ENCODE measurements at places on chromosomes 7 and 10. TPM values are rescaled to one million over a fixed set of nuclear protein-coding genes. Genes with fewer than 3 reads are reported as not detected.

Gene GDF10
- not detected for total RNA-seq

- no peak for DNase-seq
Observed at GRCh38 chr10:79056736-79057391, 11.9 kb upstream of the ZMIZ1 start.

DNA sequence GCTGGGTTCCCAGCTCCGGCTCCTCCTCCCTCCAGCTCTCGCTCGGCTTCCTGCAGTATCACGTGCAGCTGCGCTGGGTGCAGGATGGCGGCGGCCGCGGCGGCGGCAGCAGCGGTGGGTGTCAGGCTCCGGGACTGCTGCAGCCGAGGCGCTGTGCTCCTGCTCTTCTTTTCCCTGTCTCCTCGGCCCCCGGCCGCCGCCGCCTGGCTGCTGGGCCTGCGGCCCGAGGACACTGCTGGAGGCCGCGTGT lies at the start of gene CNNM1:
CNNM1 (plus strand) TSS at position 53 of the 250 bp plus-strand sequence; CDS start at position 85, 32 bp downstream.
- DNase-seq = no peak

Gene DNAJB6
- total RNA-seq = 104 TPM

DNA sequence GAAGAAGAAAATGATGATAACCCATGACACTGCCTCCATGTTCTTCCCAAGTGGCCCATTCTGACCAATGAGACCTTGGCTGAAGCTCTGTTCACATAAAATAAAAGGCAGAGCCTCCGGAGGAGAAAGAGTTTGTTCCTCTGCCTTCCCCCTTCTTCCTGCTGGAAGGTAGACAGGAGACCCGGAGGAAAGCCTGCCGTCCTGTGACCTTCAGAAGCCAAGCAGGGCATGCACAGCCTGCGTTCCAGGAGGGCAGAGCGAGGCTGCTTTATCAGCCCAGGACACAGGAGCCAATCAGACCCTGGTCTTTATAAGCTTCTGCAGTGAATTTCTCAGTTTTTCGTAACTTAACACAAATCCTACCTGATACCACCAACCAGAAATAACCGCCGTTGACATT lies 8.6 kb upstream of the GRID1 start:
- DNase-seq = no peak

Gene BTBD16
- not detected for total RNA-seq

DNA sequence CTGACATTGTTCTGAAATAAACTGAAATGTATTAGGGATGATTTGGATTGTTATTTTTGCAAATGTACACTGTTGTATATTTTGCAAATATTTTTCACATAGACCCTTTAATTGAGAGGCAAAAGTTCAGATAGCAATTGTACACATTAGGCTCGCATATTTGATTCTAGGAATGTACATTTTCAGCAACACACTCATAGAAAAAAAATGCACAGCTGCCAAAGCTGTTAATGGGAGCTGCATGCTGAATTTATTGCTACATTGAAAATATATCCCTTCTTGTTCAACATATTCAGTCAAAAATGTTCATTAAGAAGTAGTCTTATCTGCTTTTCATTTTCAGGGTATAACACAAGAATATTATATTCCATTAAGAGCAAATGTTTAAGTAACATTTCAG lies 512.9 kb downstream of the ATRNL1 start:
- no peak for DNase-seq

Gene SLC12A9
- total RNA-seq = 30.9 TPM

- no peak for DNase-seq
Observed at GRCh38 chr10:52677086-52677485, 95.5 kb downstream of the MBL2 start.

Gene VSTM4
- 0.26 TPM for total RNA-seq

- DNase-seq = no peak
Observed at GRCh38 chr10:113066561-113067312, 116.7 kb downstream of the TCF7L2 start.

- no peak for DNase-seq
Observed at GRCh38 chr10:129472696-129473555, 5.9 kb downstream of the MGMT start.

GRCh38 chr10:6667679-6668270 lies 87.7 kb upstream of the PRKCQ start:
- no peak for DNase-seq

Gene HOXA5
- 13.1 TPM for total RNA-seq

DNA sequence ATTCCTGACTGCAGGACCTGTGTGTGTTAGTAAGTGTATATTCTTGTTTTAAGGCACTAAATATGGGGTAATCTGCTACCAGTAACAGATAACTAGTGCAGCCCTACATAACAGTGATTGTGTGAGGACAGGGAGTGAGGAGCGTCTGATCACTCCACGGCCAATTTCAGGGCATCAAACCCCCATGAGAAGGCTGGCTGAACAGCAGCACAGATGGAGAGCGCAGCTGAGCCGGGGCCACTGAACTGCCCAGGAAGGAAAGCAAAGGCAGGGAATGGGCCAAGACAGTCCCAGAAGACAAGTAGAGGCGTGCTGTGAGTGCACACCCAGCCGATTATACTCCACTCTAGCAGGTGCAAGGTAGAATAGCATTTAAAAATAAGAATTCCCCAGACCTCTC lies 157.1 kb upstream of the CHST15 start:
- DNase-seq = no peak

GRCh38 chr7:151440799-151441445 lies 981 bp upstream of the CRYGN start:
- no peak for DNase-seq

GRCh38 chr10:80580638-80581468 lies 43.2 kb downstream of the SH2D4B start:
- no peak for DNase-seq

Gene WEE2
- not detected for total RNA-seq

Gene HTR5A
- total RNA-seq = not detected

- DNase-seq = no peak
Observed at GRCh38 chr7:33452805-33453502, 323.6 kb downstream of the BBS9 start.

DNA sequence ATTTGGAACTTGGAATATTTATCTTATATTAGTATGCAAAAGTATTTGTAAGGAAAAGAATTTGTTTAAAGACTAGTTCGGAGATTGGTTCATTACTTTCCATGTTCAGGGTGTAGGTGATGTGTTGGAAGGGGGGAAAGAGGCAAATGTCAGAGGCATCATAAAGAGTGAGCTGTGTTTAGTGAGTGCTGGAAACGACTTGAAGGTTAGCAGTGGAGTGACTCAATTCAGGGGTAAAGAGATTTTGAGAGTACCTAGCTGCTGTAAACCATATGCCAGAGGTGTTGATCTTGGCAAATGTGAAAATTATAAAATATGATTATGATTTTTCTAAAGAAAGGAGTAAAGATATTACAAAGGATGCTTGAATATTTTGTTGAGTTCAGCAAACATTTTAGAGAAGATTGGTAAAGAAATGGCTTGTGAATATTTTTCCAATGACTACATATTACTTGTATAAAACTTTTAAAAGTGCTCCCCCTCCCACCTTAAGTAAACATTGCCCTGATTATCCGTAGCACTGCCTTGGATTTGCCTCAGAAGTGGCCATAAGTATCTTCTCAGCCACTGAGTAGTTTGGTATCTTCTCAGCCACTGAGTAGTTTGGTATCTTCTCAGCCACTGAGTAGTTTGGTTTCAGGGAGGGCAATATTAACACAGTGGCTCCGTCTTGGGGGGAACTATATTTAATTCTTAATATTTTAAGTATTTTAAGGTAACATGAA lies 51.5 kb downstream of the ZNRF2 start:
- DNase-seq = no peak

- DNase-seq = no peak
Observed at GRCh38 chr10:9853405-9854355, 1164.0 kb upstream of the CELF2 start.

GRCh38 chr7:44881610-44882009 lies 3.7 kb downstream of the PURB start:
- DNase-seq = no peak

Gene UPK3BL2
- 1.2 TPM for total RNA-seq

DNA sequence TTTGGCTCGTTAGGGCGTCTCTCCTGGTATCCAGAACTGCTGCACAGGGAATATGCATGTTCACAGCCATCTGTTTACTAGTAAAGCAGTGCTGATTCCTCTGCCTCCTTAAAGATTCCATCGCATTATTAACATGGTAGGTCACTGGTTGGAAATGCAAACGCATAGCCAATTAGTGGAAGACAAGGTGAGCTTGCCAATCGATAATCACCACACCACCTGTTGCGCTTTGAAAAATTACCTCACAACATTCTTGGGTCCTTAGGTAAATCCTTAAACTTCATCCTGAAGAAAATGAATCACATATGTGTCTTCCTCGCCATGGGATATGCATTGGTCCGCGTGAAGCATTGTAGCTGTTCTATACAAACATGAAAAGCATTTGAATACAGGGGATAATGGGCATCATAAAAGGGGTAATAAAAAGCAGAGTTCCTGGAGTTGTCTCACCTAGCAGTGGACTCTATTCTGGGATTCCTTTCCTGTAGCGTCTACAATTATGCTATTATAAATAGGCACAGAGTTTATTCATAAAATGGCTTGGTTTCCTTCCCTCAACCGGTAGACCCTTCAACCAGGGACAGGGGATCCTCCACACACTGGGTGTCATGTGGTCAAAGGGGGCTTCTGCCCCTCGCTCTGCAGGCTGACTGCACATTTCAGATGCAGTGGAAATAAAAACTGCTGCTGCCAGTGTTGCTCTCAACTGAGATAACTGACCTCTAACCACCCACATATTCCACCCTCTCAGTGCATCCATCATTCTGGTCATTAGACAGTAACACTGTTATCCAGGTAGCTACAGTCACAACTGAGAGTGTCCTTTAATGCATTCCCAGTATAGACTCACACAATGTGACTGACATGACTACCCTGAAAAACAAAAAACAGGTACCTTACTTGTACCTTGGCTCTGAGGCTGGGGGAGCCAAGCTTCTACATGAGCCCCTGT lies 389.2 kb upstream of the NFE2L3 start:
- no peak for DNase-seq

DNA sequence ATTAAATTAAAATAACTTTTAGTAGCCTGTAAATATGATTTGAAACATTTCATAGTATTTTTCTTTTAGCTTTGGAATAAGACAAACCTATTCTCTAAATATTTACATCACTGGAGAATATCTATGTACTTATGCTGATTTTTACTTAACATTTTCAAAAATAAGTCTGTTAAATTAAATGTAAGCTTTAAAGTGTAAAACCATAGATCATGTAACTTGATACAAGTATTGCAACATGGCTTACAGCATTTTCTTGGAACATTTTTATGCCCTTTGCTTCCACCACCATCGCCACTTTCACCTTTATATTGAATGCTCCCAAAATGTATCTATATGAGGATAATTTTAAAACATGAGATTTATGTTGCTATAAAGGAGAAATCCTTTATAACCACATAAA lies 427.1 kb downstream of the GFRA1 start:
- no peak for DNase-seq

Gene PRSS1
- total RNA-seq = not detected

Gene TLX1
- 0.60 TPM for total RNA-seq

- DNase-seq = no peak
Observed at GRCh38 chr7:69035826-69036225, 562.4 kb upstream of the AUTS2 start.

DNA sequence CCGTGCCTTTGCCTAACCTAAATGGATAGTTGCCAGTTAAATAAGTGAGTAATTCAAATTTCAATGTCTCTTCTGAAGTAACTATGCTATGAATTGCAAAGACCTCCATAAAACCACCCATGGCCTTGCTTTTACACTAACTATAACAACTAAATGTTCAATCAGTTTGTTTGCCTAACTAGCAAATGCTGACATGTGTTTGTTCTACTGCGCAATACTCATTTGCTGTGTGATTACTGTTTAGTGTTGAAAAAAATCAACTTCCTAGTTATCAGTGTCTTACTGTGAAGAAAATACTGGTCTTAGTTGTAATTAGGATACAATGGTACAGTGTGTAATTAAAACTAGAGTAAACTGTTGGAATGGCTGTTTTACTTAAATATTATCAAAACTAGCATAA lies 47.3 kb upstream of the GATAD1 start:
- no peak for DNase-seq

Gene TMEM236
- 0.11 TPM for total RNA-seq

- DNase-seq = no peak
Observed at GRCh38 chr10:122853665-122854313, 8.1 kb upstream of the CUZD1 start.

DNA sequence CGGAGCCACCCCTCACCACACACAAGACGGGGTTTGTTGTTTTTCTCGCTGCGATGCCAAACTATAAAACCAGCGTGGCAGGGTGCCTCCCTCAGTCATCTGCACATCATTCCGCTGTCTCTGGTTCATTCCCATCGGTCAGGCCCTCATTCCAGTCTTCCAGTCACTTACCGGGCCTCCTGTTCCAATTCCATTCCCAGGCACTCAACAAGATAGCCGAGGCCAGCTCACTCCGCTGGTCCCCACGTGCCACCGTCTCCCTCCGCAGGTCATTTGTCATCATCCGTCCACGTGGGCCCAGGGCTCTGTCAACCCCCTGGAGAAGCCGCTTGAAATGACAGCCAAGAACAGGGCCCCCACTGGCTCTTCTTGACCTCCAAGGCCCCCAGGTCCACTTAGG lies 6.1 kb upstream of the TMEM184A start:
- no peak for DNase-seq

DNA sequence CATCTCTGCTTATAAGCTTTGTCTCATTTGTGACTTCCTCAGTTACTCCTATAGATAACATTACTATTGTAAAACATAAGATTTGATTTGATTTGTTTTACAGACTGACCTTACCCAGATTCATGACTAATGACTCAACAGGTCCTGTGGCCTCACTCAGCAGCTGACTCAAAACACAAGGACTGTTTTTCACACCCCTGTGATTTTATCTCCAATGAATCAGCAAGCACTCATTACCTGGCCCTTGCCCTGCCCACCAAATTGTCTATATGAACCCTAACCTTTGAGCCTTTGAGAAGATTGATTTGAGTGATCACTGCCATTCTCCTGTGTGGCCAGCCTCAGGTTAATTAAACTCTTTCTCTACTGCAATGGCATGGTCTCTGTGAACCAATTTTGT lies 1064.6 kb upstream of the LRRTM3 start:
- DNase-seq = no peak

Gene ZNF716
- total RNA-seq = not detected

- DNase-seq = no peak
Observed at GRCh38 chr7:135285547-135286233, 52.1 kb downstream of the STRA8 start.
